Daoy (cell line): ENCODE measurements at places on chromosomes 2 and 18. TPM values are rescaled to one million over a fixed set of nuclear protein-coding genes. Genes with fewer than 3 reads are reported as not detected.

HRH4 gene
- total RNA-seq, result 0.06 TPM in 1 of 2 replicates, not detected in the other

COL3A1 gene
- total RNA-seq, result 9.3 and 12.6 TPM in 2 replicates

L3MBTL4 gene
- 2.8 and 3.4 TPM in 2 replicates for total RNA-seq

CNGA3 gene
- not detected in 2 replicates for total RNA-seq

CYS1 gene
- total RNA-seq, result 2.1 and 5.1 TPM in 2 replicates

TMEM163 gene
- total RNA-seq, result 0.09 and 0.34 TPM in 2 replicates
